ENCODE measurements at places on chromosomes 1 and 21.

- DNase-seq = no peak
These were observed 79.8 kb upstream of the HAO2 start for GRCh38 chr1:119288751-119289150.

DNA sequence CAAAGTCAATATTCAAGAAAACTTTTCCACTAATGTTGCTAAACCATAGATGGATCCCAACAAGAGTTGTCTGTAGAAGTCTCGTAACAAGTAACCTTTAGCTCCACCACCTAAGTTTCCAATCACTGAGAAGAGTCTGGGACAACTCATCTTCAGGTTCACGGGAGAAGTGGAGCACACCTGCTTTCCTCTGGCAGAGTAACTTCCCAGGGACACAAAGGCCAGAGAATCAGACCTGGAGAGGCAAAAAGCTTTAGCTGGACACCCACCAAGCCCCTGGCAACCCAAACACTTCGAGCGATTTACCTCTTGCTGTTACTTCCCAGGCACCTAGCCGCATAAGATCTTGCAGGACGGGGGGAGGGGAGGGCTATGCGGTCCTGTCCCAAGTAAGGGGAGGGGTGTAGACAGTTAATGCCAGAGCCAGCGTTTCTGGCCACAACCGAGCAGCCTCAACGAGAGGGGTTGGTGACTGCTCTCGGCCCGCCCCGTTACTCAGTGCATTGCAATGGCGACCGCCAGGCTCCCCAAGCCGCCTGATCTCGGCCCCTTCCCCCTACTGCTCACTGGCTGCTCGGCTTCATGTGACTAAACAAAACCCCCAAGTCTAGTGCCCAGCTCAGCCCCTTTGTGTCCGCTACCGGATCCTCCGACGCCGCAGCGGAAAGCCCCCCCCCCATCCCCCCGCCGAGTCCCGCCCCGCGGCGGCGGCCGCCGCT lies 709 bp downstream of the ZNF644 start:
- peak; percentile 53 for DNase-seq

GRCh38 chr1:3825356-3825755 lies 29.1 kb upstream of the LRRC47 start:
- DNase-seq = no peak

DNA sequence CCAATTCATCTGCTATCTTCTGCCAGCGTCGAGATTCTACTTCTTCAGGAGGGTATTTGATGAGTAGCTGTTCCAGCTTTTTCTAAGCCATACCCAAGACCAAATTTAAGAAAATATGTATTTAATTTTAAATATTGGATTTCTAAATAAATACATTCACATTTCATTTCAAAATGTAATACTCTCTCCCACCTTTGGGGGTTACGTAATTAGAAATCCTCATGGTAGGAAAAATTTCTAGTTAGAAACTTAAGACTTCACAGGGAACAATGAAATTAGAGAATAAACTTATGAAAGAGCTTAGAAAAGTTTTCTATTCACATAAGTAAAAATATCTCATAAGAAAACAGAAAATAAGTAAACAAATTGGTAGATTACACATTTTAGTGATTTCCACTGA lies 102.9 kb downstream of the ZZZ3 start:
- DNase-seq = no peak

DNA sequence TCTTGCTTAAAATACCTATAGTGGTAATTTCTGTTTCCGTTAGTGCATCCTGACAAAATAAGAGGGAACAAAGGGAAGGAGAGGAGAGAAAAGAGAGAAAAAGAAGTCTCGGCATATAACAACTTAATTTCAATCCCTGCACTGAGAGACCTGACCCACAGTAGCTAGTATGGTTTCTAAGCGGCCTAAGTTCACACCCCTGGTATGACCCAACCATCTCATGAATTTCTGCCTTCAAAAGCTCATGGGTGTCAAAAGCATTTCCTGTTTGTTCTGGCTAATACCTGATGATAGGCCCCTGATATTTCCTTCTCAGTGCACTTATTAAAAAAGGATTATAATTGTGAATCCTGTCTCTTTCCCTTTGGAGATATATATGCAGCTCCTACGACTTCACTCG lies 32.1 kb upstream of the RGS1 start:
- no peak for DNase-seq

DNA sequence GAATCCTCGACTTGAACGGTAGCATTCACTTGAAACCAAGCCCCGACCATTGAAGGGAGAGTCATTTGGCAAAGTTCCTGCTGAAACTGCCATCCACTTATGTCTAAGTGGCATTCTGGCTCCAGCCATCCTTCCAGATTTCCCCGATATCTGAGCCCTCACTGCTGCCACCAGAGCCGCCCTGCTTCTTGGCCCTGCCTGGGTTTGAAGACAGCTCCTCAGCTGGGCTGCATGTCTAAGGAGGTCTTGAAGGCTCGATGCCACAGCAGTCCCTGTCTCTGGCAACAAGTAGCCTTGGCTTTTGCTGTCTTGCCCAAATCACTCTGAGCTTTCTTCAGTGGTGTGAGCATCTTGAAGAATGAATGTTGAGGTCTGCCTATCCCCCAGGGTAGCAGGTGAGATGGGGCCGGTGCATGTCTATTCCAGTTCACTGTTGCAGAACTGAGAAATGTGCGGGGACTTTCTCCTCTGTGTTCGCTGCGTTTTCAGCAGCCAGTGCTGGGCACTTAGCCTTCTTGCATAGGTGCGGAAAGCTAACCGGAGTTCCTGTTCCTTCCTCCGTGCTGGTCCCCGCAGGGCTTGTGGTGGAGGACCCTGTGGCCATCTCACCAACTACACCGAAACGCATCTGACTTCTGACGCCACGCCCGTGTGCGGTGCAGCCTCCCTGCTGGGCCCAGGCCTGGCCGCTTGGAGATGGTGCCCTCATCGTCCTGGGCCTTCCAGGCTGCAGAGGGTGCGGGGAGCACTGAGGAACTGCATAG lies 29.2 kb downstream of the MAN1C1 start:
- DNase-seq = no peak

- DNase-seq = no peak
These were observed 18.0 kb upstream of the YTHDF2 start for GRCh38 chr1:28718586-28719331.

DNA sequence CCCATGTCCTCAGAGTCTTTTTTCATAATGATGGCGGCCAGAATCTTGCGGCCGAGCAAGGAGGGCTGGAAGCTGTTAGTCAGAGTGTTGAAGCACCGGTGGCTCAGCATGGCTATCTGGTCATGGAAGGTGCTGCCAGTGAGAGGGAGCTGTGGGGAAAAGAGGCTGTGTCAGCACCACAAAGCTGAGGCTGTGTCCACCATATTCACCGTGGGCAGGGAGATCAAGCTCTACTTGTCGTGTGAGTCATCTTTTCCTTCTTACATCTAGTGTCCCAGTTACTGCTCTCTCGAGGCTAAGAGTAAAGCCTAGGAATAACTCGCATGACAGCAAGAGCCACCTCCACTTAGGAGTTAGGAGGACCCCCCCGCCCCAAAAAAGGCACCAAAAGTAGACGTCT lies 18.2 kb downstream of the ADAR start:
- no peak for DNase-seq

- DNase-seq = no peak
These were observed 72.9 kb downstream of the UCHL5 start for GRCh38 chr1:192986110-192986747.

DNA sequence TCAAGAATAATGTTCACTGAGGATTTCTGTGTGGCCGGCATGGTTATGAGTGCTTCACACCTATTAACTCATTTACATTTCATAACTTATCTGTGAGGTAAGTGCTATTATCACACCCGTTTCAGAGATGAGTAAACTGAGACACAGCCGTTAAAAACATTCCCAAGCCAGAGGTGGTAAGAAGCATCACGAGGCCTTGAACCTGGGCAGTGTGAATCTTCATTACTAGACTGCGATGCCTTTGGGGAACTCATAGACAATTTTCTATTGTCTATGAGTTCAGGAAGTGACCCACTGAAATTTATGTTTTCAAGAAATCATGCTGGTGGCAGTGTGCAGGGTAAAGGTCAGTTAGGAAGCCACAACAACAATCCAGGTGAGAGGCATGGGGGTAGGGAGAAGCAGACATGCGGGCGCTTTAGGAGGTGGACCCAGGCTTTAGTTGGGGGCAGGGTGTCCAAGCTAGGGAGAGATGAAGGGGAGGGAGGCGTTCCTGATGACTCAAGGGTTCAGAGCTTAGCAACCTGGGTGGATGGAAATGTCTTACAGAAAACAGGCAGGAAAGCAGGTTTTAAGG lies 14.5 kb downstream of the GNG12 start:
- no peak for DNase-seq

GRCh38 chr1:210681158-210681557 lies 352.5 kb downstream of the HHAT start:
- DNase-seq = no peak

DNA sequence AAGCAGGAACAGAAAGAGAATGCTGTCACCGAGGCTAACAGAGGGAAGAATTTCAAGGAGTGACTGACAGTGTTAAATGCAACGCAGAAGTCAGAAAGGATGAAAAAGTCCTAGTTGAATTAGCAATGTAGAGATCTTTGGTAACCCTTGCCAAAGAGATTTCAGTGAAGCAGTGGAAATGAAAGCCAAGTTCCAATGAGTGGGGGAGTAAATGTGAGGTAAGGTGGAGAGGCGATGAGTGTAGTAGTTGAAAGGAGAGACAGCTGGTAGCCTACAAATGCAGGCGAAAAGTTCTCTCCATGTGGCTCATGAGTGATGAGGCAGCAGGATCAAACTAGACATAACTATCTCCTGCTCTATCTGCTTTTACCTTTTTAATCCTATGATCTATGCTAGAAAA lies 74.6 kb upstream of the IPO9 start:
- DNase-seq = no peak

DNA sequence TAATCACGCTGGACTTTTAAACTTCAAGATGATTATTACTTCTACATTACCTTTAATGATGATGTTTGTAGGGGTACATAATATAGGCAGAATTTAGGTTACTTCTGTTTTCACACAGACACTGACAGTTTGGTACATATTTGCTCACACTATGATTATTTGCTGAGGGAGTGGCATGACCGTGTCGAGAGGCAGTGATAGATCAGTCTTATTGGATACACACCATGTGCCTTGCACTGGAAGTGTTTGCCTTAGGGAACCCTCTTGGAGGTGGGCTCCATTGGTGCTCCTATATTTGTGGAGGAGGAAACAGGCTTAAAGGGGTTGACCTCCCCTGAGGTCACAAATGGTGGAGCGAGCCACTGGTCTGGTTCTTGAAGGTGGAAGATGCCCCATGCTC lies 132.1 kb downstream of the PRDM2 start:
- DNase-seq = no peak

DNA sequence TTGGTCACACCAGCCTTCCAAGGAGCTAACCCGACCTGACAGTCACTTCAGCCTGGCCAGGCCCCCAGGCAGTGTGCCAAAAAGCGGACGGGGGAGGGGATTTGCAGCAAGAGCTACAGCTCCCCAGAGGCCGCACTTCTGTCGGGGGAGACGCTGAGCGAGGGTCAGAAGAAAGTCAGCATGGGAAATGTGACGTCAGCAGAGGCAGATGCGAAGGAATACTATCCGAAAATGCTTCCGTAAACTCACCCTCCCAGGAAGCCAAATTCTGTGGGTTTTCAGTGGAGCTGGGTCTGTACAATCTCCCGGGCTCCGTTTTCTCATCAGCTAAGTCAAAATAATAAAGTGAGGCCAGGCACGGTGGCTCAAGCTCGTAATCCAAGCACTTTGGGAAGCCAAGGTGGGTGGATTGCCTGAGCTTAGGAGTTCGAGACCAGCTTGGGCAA lies 28.5 kb upstream of the ECE1 start:
- DNase-seq = no peak

- DNase-seq = no peak
These were observed 193.8 kb upstream of the EDN2 start for GRCh38 chr1:41678111-41678878.

DNA sequence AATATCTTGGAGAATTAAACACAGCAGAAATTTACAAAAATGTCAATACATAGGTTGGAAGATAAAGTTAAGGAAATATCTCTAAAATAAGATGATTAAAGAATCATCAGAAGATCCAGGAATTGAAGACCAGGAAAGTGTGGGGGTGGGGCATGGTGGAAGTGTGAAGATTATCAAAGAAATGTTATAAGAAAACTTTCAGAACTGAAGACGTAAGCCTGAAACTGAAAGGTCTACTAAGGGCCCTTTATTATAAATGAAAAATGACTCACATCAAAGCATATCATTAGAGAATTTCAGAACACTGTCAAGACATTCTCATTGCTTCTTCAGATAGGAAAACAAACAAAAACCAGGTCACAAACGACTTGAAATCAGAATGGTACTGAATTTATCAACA lies 92.4 kb upstream of the DPT start:
- no peak for DNase-seq
